ENCODE measurements at places on chromosomes 11 and 22.

- H3K27me3 ChIP-seq: no peaks in the 10 kb centered on the region
- H3K4me1 ChIP-seq: no peaks in the 10 kb centered on the region
- H3K36me3 ChIP-seq: no peaks in the 10 kb centered on the region
- no peak for DNase-seq
- no peak overlapping the region for H3K4me3 ChIP-seq
Measured at GRCh38 chr11:64089493-64089892, 53.8 kb downstream of the FLRT1 start.

GRCh38 chr11:67056267-67057204, at the start of gene RHOD:
TSS of gene RHOD (plus strand) at chr11:67056847. CDS start at chr11:67056903, 56 bp downstream.
- H3K4me3 ChIP-seq: peak within 1 kb of the TSS; percentile 83
- no peak within 1 kb of the TSS for H3K27ac ChIP-seq
- DNase-seq: peak; percentile 90

- H3K4me1 ChIP-seq: no peaks in the 10 kb centered on the region
- peak within 1 kb of the TSS; percentile 82 for H3K4me3 ChIP-seq
- no peaks in the 10 kb centered on the region for H3K36me3 ChIP-seq
- H3K27ac ChIP-seq: peak within 1 kb of the TSS; percentile 44
Measured at GRCh38 chr11:47186076-47186699, at the start of gene PACSIN3. TSS of gene PACSIN3 (minus strand) at chr11:47186434. CDS start at chr11:47182727, 3,707 bp downstream.

GRCh38 chr22:27267145-27267544, 534.4 kb downstream of the MN1 start:
- H3K36me3 ChIP-seq: no peaks in the 10 kb centered on the region
- no peaks in the 10 kb centered on the region for H3K4me1 ChIP-seq
- no peak overlapping the region for H3K4me3 ChIP-seq
- no peak for DNase-seq
- no peaks in the 10 kb centered on the region for H3K27me3 ChIP-seq

DNA sequence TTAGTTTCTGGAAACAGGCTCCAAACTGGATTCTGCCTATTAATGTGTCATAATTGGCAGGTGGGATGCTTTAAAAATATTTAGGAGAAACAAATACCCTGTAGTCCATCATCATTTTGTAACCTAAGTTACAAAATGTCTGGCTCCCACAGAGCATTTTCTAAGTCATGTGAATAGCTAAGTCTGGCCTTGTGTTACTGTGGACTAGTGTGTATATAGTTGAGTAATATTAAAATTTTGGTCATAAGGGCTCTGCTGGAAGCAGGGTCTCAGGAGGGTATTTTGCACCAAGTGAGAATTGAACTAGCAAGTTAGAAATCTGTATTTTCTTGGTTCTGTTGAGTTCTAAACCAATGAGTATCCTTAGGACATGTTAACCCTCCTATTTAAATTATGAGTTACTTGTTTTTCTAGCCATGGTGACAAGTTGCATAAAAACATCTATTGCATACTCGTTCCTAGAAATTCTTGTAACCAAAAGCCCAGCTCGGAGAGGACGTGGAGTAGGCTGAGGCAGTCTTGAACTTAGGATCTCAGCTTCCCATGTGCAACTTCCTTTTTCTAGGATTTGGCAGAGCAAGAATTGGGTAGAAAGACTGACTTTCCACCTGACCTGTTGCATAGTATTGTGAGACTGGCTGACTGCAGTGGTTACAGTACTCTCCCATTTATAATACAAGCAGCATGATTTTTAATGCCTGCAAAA, 5.4 kb downstream of the PTPMT1 start:
- H3K27ac ChIP-seq: no peak overlapping the region
- no peak for DNase-seq
- peaks cover 70% of the 10 kb centered on the region for H3K36me3 ChIP-seq
- H3K4me3 ChIP-seq: no peak overlapping the region
- H3K27me3 ChIP-seq: no peaks in the 10 kb centered on the region

All from endodermal cell (in vitro differentiated cells).